ENCODE measurements at places on chromosomes 11 and 22. TPM values are rescaled to one million over a fixed set of nuclear protein-coding genes. Genes with fewer than 3 reads are reported as not detected.

The SNX32 gene
- total RNA-seq = 7.3 TPM

DNA sequence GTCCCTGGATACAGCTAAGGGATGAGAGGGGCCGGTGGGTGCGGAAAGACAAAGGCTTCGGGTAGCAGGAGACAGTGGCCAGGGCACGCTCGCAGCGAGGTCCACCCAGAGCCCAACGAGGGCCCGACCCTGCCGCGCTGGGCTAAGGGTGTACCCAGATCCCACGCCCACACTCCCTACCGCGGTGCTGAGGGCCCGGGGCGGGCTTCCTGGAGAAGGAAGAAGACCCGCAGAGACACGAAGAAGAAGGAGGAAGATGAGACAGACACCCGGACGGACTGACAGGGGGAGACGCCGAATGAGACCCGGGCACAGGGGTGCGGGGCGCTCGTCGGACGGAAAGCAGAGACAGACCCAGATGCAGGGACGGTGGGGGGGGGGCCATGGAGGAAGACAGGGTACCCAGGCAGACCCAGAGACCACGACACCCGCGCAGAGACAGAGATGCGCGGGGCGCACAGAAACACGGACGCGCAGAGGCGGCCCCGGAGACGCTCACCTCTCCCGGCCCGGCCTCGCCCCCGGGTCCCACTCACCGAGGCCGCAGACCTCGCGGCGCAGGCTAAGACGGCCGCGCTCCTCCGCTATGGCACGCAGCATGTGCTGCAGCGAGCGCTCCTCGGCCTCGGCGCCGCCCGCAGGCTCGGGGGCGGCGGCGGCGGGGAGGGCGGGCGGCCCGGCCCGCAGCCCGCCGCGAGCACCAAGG lies 437 bp downstream of the KIAA0930 start:
- no peak for DNase-seq

GRCh38 chr11:45930031-45930794 lies 7.8 kb downstream of the LARGE2 start:
- no peak for DNase-seq

The RGL4 gene
- total RNA-seq = not detected

- no peak for DNase-seq
Observed at GRCh38 chr11:110261195-110262071, 35.0 kb downstream of the RDX start.

GRCh38 chr11:88281317-88281712 lies 56.2 kb downstream of the CTSC start:
- DNase-seq = no peak

- DNase-seq = no peak
Observed at GRCh38 chr11:1177020-1177770, 19.4 kb downstream of the MUC5AC start.

DNA sequence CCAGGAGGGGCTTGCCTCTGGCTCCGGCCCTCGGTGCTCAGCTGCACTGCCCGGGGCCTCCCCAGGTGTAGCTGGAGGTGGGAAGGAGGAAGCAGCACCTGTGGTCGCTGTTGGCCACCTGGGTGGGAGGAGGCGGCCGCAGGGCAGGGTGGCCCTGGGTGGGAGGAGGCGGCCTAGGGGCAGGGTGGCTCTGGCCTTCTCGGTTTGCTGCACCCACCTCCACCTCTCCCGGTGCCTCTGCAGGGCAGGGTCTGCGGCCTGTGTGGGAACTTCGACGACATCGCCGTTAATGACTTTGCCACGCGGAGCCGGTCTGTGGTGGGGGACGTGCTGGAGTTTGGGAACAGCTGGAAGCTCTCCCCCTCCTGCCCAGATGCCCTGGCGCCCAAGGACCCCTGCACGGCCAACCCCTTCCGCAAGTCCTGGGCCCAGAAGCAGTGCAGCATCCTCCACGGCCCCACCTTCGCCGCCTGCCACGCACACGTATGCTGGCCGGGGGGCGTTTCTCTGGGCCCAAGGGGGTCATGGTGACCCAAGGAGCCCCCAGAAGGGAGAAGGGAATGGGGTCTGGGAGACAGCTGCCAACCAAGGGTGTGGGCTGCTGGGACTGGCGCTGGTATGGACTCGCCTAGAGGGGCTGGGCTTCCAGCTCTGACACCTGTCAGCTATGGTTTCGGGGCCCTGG lies 20.6 kb downstream of the MUC5AC start:
- no peak for DNase-seq

DNA sequence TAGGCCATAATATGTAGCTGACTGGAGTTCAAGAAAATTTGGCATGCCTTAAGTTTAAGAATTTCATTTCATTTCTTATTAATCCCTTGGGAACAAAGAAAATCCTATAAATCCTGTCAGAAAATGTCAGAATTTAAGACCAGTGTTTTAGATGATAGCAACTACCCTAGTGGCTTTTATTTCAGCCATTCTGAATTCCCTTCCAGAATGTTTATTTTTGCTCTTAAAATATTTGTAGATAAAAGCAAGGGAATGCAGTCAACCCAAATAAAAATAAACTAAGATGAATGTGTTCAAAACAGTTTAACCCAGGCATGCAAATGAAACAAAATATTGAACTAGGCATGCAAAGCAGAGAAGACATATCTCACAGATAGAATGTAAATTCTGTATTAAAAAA lies 356.9 kb upstream of the LRRC4C start:
- DNase-seq = no peak

DNA sequence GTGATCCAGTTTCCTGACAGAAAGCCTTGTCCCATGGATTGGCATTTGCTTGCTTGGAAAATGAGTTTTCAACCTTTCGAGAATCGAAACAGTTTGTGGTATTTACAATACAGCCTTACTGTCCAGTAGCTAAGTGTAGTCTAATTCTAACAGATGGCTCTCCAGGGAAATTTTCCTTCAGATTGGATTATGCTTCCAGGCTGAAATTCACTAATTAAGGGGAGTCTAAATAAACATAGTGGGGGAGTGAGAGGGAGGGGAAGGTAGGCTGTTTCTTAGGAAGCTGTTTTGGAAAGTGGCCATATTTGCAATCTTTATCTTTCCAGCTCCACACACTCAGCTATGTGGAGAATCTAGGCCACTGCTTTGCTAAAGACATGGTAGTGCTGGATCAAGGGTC lies 81.3 kb downstream of the SYT9 start:
- DNase-seq = no peak

- no peak for DNase-seq
Observed at GRCh38 chr11:67248653-67249052, 17.6 kb upstream of the GRK2 start.

The GSTT2B gene
- total RNA-seq = 4.1 TPM

GRCh38 chr11:35288309-35288708 lies 131.0 kb downstream of the SLC1A2 start:
- no peak for DNase-seq

- DNase-seq = no peak
Observed at GRCh38 chr22:21762712-21763581, 27.4 kb upstream of the YPEL1 start.

The USP2 gene
- 1.6 TPM for total RNA-seq

GRCh38 chr11:103091064-103091800 lies 728 bp downstream of the DCUN1D5 start:
- peak; percentile 20 for DNase-seq

The MRGPRE gene
- not detected for total RNA-seq

The ROM1 gene
- 3.1 TPM for total RNA-seq

The SLC29A2 gene
- total RNA-seq = 1.4 TPM

DNA sequence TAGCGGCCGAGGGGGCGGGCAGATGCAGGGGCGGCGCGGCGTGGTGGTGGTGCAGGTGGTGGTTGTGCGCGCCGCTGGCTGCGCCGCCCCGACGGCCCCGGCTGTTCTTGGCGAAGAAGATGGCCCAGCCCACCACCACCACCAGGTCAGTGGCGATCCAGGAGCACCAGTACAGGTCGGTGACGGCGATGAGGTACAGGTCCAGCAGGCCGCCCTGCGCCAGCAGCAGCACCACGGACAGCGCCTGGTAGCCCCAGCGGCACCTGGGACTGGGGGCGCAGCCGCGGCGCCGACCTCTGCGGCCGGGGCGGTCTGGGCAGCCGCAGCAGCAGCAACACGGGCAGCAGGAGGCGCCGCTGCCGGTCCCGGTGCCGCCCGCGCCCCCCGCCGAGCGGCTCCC lies 879 bp downstream of the TMEM121B start:
- DNase-seq = no peak

GRCh38 chr11:20754933-20755332 lies 85.5 kb downstream of the NELL1 start:
- no peak for DNase-seq

- no peak for DNase-seq
Observed at GRCh38 chr11:34445956-34446355, 7.2 kb downstream of the CAT start.

DNA sequence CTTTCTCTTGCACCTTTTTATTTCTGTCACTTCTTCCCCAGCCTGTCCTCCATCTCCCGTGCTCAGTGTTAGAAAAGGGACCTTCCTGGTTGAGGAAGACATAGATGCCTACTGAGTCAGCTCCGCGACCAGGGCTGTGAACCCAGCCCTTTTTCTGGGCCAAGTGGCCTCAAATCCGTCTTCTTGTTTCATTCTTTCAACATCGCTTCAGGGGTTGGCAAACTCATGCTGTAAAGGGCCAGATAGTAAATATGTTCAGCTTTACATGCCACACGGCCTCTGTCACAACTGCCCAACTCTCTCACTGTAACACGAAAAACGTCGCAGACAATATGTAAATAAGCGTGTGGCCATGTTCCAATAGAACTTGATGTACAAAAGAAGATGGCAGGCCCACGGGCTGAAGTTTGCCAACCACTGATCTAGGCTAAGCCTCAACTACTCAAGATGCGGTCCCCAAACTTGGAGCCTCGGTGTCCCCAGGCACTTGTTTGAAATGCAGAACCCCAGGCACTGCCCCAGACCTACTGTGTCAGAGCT lies 338.4 kb downstream of the MN1 start:
- DNase-seq = no peak

The RAG2 gene
- not detected for total RNA-seq

DNA sequence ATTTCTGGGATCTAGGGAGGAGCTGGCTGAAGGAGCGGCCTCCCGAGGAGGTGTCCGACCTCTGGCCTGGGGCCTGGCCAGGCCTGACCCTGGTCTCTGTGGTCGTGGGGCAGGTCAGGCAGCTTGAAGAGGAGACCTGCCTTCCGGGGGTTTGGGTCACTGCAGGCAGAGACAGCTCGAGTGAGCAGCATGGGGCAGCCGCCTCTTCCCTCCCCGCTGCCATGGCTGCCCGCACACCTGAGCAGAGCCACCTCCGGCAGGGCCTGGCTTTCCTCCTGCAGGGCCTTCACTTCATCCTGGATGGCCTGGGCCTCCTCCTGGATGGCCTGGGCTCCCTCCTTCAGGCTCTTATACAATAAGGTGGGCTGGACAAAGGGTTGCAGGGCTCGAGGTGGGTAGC lies 8.0 kb upstream of the NAALADL1 start:
- DNase-seq = no peak

The TCIRG1 gene
- total RNA-seq = 3.1 TPM

The CD82 gene
- 8.3 TPM for total RNA-seq

The DDTL gene
- total RNA-seq = 3.1 TPM

DNA sequence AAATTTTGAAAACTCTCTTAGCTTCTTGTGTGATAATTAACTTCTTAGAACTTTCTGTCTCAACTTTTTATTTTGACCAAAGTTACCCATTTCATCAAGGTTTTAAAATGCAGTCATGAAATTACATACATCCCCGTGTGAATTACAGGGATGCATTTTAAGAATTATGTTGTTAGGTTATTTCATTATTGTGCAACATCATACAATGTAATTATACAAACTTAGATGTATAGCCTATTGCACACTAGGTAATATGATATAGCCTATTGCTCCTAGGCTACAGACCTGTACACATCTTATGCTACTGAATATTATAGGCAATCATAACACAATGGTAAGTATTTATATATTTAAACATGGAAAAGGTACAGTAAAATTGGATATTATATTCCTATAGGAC lies 228.1 kb upstream of the C11orf87 start:
- DNase-seq = no peak

- no peak for DNase-seq
Observed at GRCh38 chr11:96221244-96222070, 121.5 kb downstream of the MAML2 start.

- DNase-seq = no peak
Observed at GRCh38 chr22:44542561-44543222, 44.7 kb upstream of the RTL6 start.

The C22orf42 gene
- total RNA-seq = not detected

GRCh38 chr11:129292771-129293170 lies 82.9 kb upstream of the BARX2 start:
- no peak for DNase-seq

- peak; percentile 65 for DNase-seq
Observed at GRCh38 chr22:38923463-38924346, 33.7 kb upstream of the APOBEC3A start.

The SPATA19 gene
- not detected for total RNA-seq

The NAALADL1 gene
- 2.3 TPM for total RNA-seq

The TLCD5 gene
- total RNA-seq = 22.9 TPM

DNA sequence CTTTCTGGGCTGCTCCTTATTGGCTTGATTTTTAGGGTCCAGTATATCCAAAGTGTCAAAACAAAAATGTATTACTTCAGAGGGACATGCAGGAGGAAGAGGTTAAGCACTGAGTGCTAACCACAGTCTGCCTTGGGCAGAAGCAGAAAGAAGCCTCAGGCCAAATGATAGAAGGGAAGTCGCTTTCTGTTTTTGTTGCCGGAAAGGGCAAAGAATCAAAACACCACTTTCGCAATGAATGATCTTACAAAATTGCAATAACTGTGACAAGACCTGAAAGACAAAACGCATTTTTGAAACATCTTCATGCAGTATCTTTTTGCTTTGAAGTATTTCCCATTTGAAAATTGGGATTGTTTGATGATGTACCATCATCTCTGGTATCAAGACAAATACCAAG lies 70.1 kb upstream of the PICALM start:
- no peak for DNase-seq

GRCh38 chr11:80024119-80024518 lies 583.3 kb upstream of the TENM4 start:
- DNase-seq = no peak

- DNase-seq = no peak
Observed at GRCh38 chr11:12324585-12324984, 52.8 kb upstream of the PARVA start.

The BUD13 gene
- total RNA-seq = 15.4 TPM

DNA sequence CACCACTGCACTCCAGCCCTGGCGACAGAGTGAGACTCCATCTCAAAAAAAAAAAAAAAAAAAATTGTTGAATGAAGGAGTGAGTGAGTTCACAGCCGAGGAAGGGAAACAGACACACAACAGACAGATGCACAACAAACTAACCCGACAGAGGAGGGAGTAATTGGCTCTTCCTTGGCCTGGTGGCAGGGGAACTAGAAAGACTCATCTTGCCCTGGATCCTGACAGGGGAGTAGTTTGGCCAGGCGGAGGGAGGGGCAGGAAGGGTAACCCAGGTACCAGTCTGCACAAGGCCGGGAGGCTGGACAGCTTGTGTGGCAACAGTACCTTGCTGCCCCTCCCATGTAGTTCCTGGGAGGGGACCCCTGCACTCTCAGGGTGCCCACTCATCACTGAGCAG lies 106.9 kb downstream of the KIAA1671 start:
- no peak for DNase-seq

All from occipital lobe (tissue), 3 donors.